ENCODE measurements at places on chromosomes 2 and 18. TPM values are rescaled to one million over a fixed set of nuclear protein-coding genes. Genes with fewer than 3 reads are reported as not detected.

DNA sequence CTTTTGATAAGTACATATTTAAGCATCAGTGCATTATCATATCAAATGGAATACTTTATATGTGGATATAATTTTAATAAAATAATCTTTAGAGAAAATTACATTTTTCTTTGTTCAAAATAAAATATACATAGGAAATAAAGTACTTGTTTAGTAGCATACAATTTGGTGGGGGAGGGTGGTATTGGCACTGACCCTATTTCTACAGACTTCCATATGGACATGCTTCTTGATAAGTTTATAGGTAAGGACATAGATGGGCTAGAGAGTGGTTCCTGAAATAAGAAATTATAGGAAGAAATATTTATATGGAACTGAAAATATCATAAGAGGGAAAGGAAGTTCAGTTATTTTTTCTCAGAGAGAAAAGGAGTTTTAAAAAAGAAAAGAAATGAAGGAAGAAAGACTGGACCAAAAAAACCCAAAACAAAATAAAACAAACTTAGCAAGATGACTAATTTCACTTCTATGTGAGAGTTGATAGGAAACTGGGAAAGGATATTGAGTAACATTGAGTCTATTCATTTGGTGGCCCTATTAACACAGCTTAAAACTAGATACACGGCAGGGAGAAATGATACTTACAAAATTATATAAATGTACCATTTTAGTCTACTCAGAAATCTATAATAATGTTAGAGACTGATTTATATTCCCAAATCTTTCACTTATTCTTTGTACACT lies 505.9 kb downstream of the ERBB4 start:
- no peak for DNase-seq

DNA sequence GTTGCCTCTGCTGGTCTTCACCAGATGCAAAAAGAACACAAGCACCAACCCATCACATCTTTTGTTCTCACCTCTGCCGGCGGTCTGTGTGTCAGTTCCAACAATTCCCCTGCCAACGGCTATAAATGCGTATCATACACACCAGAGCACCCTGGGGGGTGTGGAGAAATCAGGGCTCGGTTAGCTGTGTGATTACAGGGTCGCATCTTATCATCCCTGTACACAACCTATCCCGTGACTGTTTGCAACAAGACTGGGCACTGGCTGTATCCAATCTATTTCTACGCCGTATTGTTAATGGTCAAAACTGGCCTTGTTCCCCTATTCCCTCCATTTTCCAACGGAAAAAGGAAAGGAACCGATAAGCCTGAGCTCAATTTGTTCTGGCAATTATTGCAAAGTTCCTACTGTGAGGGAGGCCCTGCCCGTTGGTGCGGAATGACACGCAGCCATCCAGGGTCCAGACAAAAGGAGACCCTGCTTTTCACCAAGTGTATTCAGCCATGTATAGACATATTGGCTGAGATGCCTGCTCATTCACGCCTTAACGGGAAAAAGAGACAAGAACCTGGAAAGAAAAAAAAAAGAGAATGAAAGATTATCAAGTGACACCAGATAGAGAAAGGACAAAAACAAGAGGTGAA lies 136.9 kb downstream of the CDH20 start:
- no peak for DNase-seq

DNA sequence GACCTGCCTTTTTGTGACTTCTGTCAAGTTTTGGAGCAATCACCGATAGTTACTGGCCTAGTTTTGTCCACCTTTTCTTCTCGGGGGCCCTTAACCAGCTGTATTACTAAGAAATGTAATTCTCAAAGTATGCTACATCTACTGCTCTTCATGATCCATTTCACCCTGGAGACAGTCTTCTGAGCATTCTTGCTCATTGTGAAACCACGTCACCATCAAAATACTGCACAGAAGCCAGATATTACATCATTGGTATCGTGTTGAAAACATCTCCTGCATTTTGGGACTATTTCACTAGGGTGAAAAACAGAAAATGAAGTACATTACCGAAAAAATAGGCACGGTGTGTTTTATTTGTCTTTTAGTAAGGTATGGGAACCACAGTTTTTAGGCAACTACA lies 11.7 kb downstream of the LYPD6B start:
- DNase-seq = no peak

PCBP1 gene
- 255 TPM for total RNA-seq

FBXO48 gene
- 0.77 TPM for total RNA-seq

DUSP19 gene
- total RNA-seq = 3.5 TPM
